ENCODE measurements at places on chromosomes 16 and 17. TPM values are rescaled to one million over a fixed set of nuclear protein-coding genes. Genes with fewer than 3 reads are reported as not detected.
A peak's percentile ranks its signal among the peaks of the same experiment; 100 is the strongest.

DNA sequence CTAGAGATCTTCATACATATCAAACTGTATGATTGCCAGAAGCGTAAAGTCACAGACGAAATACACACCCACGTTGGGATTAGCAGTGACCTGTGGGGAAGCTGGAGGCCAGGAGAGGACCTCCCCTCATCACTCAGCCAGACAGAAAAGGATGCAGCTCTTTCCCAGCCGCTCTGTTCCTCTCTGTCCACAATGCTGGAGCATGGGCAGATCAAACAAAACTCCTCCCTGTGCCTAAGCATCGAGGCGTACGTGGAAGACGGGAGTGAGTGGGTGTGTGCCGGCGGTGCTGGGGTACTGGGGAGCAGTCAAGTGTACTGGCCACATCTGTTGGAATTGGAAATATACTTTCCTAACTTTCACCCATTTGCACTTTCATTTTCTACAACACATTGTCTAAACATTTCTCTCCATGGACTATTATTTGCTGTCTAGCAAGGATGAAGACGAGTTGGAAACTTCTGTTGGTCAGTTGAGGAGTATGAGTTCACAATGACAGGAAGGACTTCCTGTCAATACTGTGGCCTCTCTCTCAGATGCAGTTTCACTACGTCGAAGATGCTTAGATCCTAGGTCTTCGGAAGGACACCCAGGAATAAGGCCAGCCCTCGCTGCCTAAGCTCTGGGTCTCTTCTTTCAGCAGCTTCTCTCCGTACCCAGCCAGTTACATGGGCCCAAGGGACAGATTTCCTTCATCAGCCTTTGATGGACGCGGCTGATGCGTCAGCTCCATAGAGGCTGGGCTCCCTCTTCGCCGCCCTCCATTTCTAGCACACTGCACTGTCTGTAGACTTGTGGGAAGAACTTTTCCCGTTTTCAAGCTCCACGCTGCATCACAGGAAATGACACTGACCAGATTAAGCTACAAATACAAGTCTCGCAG, 30.6 kb upstream of the ENDOV start:
- no peak for DNase-seq

DNA sequence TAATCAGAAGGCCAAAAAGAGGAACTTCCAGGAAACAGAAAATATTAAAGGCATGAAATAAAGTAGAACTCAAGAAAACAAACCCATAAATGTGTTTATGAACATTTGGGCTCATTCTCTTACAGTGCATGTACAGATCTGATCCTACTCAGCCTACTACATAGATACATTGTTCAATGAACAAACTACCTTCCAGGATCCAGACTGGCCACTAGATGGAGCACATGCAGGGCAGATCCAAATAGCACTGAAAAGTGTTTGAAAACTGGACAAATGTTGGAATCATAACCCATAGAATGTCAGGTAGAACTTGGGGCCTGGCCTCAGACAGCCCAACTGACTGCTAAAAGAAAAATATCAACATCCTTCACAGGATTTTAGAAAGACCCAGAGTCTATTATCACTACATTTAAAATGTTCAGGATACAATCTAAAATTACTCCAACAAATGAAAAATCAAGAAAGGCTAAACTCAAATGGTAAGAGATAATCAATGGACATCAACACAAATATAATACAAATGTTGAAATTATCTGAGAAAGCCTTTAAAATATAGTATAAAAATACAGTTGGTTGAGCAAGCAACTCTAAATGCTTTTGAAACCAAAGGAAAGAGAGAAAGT, 122.4 kb upstream of the NUDT7 start:
- peak; percentile 28 for DNase-seq

The ZFP3 gene
- total RNA-seq, result 0.11 TPM

The EFTUD2 gene
- total RNA-seq, result 192 TPM

The RPRML gene
- total RNA-seq, result 1.6 TPM

DNA sequence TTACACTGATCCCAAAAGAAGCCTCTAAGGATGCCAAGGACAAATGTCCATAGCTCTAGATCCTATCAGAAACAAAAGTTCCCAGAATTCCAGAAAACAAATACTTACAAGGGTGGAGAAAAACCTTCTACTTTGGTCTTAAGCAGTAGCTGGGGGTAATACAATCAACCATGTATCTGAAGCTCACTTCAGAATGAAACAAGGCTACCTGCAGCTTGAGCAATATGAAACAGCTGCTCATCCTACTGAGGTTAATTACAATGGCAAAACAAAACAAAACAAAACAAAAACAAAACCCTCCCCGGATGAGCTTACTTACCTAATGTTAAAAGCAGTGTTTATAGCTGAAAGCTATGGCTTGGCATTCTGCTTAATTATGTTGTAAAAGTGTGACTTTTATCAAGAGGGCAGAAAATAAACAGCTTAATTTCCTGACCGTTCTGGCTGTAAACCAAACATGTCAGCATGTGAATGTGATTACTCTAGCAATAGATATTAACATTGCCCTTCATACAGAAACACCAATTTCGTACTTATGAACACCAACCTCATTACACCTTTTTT, 10.5 kb downstream of the PDZD9 start:
- no peak for DNase-seq

The GAS2L2 gene
- total RNA-seq, result 0.16 TPM

The KCNAB3 gene
- total RNA-seq, result 19.9 TPM

- DNase-seq, result no peak
These were observed 87.9 kb downstream of the AIPL1 start for GRCh38 chr17:6346986-6347385.

The ASGR1 gene
- total RNA-seq, result 11.2 TPM

- DNase-seq, result no peak
These were observed 49.6 kb downstream of the PITPNM3 start for GRCh38 chr17:6506679-6507231.

- no peak for DNase-seq
These were observed 8.3 kb downstream of the TAT start for GRCh38 chr16:71568551-71568950.

DNA sequence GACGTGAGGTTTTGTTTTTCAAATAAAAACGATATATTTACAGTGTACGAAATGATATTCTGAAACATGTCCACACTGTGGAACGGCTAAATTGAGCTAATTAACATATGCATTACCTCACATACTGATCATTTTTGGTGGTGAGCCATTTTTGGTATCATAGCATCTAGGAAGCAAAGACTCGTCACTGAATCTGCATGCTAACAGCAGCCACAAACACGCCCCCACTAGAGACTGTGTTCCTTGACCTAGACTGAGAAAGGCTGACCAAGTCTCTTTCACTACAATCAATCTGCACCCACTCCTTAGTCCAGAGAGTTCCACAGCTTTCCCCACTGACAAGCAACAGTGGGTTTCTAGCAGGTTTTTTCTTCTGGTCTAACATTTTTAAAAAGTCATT, 29.5 kb downstream of the NPLOC4 start:
- DNase-seq, result no peak

The GNGT2 gene
- total RNA-seq, result not detected

- peak; percentile 59 for DNase-seq
These were observed 94.6 kb downstream of the RGS9 start for GRCh38 chr17:65231662-65232335.

DNA sequence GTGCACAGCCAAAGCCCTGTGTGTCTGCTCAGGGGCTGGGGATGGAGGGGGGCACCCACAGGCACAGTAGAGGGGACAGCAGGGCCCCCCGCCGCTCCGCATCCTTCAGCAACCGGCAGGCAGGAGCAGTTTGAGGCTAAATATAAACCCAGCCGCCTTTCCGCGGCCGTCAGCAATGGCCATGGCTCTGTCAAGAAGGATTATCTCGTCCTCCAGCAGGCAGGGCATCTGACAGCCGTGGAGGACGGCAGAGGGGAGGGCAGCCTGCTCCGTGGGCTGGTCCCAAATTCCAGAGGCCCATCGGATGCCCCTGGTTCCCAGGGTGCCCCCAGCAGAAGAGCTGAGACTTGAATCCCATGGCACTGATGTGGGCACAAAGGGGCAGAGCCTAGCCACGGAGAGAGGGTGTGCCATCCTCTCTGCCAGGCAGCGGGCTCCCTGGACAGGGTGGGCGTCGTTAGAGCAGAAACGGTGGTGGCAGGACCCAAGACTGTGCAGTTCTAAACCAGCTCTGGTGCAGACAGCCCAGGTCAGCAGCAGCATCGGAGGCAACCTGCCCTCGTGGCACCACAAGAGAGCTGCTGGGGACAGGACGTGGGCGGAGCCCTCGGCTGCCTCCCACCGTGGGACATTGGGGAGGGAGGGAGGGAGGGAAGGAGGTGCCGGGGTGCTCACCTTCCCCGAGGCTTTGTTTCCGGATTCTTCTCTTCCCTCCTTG, 198.8 kb upstream of the CIBAR2 start:
- no peak for DNase-seq

DNA sequence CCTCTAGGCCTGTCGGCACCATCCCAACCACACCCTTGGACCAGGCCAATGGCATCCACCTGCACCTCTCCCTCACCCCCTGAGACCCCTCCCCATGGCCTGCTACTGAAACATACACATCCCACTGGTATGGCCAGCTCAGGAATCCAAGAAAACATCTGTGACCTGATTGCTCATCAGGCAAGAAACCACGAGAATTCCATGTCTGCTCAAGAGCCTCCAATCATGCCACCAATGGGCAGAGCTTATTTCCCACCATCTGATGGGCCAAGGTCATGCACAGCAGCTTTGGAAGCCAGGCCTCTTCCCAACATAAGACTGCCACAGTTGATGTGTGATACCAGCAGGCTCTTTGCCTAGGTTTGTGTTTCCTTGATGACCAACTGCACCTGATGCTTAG, 190.1 kb downstream of the C16orf78 start:
- no peak for DNase-seq

- DNase-seq, result no peak
These were observed 236.8 kb downstream of the MSI2 start for GRCh38 chr17:57493171-57493570.

GRCh38 chr16:83974475-83974874, 6.4 kb downstream of the NECAB2 start:
- DNase-seq, result no peak

The C17orf107 gene
- 1.8 TPM for total RNA-seq

The PERCC1 gene
- total RNA-seq, result not detected

GRCh38 chr17:6551869-6552531, 4.4 kb downstream of the PITPNM3 start:
- DNase-seq, result no peak

The CDH15 gene
- total RNA-seq, result not detected

- DNase-seq, result no peak
These were observed 44.1 kb upstream of the SEC14L1 start for GRCh38 chr17:77096570-77097214.

The KIF18B gene
- total RNA-seq, result 93.1 TPM

GRCh38 chr17:8300627-8301242, 5.5 kb upstream of the SLC25A35 start:
- peak; percentile 36 for DNase-seq

GRCh38 chr16:72815348-72816318, 232.3 kb downstream of the ZFHX3 start:
- DNase-seq, result no peak

The WBP2 gene
- 49.3 TPM for total RNA-seq

The OSBPL7 gene
- total RNA-seq, result 14.3 TPM

GRCh38 chr16:53892155-53892554, 188.2 kb downstream of the FTO start:
- DNase-seq, result peak; percentile 71

- DNase-seq, result no peak
These were observed 9.8 kb downstream of the UNC13D start for GRCh38 chr17:75834279-75834920.

GRCh38 chr16:26830428-26831127, 236.1 kb upstream of the C16orf82 start:
- no peak for DNase-seq

DNA sequence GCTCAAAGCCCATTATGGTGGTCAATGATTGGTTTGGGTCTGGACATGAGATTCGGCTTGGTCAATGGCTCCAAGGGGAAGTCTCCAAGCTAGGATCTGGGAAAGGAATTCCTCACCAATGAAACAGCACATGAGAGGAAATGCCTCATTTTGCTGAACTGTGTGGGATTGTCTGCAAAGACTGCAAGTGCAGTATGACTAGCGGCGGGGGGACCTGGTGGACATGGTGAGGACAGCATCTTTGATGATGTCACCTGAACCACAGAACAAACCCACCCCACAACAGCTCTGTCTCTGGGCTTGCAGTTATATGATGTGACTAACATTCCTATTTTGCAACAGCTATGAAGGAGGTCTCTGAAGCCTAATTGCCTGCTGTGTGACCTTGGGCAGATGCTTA, 50.6 kb upstream of the NKD1 start:
- DNase-seq, result no peak

The NGFR gene
- total RNA-seq, result 322 TPM

DNA sequence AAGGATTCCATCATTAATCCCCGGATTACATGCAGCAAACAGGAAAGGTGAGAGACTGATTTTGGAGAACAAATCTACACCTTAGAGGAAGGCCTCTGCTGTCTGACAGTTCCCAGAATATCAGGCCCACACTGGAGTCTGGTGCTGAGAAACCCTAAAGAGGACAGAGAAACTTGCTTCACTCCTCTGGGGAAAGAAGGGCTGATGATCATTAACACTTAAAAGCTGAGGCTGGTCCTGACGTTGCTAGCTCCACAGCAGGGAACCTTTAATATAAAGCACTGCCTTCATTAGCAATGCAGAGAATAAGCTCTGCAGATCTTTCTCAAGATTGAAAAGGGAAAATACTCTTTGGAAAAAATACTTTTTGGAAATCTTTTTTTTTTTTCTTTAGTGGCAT, 1472.4 kb upstream of the GOT2 start:
- no peak for DNase-seq

The NT5M gene
- 8.4 TPM for total RNA-seq

GRCh38 chr17:36133602-36134236, 30.1 kb downstream of the CCL4 start:
- no peak for DNase-seq

DNA sequence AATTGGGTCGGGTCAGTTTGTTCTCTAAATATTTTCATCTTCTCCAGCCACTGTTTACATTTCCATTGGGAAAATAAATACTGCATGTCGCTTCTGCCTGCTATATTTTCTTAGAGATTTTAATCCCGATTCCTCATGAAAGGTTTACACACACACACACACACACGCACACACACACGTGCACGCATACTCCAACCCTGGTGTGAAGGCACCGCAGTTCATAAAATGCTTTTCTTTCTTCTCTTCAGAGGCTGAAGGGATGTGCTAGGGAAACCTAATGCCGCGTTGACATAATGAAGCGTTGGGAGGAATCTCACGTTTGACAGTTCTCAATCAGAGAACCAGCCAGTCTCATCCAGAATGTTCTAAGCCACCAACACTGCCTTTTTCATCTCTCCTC, 222.9 kb upstream of the IRX3 start:
- DNase-seq, result no peak
